ENCODE measurements at places on chromosomes 2 and 18.
A peak's percentile ranks its signal among the peaks of the same experiment; 100 is the strongest.

GRCh38 chr2:30484995-30485394 lies 37.9 kb downstream of the LCLAT1 start:
- DNase-seq, result no peak

- DNase-seq, result no peak
These were observed 276 bp downstream of the NFE2L2 start for GRCh38 chr2:177264209-177264692.

- DNase-seq, result no peak
These were observed 32.5 kb downstream of the WDR33 start for GRCh38 chr2:127778447-127778846.

- no peak for DNase-seq
These were observed 1.9 kb downstream of the YES1 start for GRCh38 chr18:809985-810642.

DNA sequence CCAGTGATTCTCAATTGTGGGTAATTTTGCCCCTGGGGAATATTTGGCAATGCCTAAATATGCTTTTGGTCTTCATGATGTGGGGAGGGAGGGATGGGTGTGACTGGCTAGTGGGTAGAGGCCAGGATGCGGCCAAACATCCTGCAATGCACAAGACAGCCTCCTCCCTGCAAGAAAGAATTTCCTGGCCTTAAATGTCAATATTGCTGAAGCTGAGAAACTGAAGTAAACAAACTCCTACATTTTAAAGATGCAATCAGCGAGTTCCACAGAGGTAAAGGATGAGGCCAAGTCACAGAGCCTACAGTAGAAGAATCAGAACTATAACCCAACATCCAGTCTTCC lies 272.9 kb upstream of the EPHA4 start:
- no peak for DNase-seq

- no peak for DNase-seq
These were observed 11.5 kb downstream of the GRB14 start for GRCh38 chr2:164609790-164610189.

DNA sequence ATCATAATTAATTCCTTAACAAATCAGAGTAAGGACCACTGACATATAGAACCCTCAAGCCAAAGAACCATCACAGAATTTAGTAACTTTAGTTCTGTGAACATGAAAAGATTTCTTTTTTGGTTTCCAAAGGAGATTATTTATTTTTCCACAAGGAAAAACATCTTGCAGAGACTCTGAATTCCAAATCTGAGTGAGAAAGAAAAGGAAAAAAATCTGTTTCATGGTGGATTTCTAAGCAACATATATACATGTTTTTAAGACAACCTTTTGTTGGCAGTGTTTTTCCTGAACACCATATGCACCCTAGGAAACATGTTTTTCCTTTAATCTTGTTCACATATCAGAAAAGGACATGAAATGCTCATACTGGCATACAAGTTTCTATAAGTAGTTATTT lies 149.8 kb downstream of the AGPS start:
- no peak for DNase-seq

- DNase-seq, result no peak
These were observed 9.1 kb upstream of the ARID5A start for GRCh38 chr2:96527286-96528005.

- DNase-seq, result peak; percentile 8
These were observed 156.7 kb downstream of the EVA1A start for GRCh38 chr2:75403991-75404428.

DNA sequence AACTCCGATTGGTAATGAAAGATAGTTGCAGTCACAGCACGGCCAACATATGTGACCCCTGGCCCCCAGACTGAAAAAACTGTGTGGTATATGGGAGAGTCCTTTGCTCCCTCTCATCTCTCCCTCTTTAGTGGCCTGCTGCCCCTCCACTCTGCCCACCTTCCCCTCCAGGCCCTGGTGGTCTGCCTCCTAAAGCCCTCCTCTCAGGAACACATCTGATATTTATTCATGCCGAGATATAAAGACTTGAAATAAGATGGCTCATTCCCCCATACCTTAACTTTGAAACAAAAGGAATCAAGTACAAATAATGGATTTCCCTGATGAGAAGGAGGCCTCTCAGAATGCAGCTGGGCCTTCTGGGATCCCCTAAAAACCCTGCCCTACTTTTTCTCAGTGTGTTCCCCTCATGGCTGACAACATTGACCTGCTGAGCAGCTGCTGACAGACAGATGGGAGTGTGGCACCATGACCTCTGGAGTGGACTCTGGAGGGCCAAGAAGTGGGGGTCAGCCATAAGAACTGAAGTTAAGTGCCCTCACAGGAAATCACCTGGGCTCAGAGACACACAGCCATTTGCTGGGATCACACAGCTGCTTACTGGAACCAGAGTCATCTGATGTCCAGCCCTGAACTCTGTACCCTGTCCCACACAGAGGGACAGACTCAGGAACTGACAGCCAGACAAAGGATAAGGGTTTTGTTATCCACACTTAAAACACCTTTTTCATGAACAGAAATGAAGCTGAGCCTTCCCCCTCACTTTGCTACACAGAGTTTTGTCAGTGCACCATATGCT lies 39.8 kb upstream of the ST8SIA3 start:
- no peak for DNase-seq

GRCh38 chr2:69796174-69796573 lies 33.3 kb upstream of the GMCL1 start:
- DNase-seq, result no peak

GRCh38 chr2:125652280-125652679 lies 1003.7 kb upstream of the GYPC start:
- DNase-seq, result no peak

DNA sequence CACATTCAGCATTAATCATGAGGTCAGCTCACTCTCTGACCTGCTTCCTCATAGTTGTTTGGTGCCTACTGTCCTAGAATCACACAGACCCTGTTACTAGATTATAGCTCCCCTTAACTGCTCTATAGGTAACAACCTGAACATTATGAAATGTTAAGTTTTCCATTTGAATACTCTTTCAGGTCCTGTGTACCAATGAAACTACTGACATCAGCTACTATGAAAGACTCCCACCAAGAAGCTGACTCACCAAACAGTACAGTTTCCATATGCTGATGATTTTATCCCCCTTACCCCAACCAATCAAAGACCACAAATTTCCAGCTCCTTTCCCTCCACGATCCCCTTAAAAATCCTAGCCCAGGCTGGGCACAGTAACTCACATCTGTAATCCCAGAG lies 56.3 kb downstream of the SRBD1 start:
- DNase-seq, result no peak

DNA sequence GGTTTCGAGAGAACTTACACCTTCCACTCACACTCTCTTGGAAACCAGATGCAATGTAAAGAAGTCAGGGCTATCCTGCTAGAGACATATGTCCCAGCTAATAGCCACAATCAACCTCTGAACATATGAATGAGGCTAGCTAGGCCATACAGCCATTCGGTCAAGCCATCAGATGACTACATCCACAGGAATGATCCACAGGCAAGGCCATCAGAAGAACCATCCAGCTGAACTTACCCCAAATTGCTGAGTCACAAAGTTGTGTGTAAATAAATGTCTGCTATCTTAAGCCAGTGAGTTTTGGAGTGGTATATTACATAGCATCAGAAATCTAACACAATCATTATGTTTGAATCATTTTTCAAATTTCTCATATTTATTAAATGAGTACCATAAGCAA lies 5.2 kb upstream of the SPAST start:
- DNase-seq, result no peak

- DNase-seq, result no peak
These were observed 45.2 kb upstream of the SCG2 start for GRCh38 chr2:223647258-223647952.

- DNase-seq, result peak; percentile 17
These were observed 24.2 kb upstream of the CASP8 start for GRCh38 chr2:201235860-201236811.

DNA sequence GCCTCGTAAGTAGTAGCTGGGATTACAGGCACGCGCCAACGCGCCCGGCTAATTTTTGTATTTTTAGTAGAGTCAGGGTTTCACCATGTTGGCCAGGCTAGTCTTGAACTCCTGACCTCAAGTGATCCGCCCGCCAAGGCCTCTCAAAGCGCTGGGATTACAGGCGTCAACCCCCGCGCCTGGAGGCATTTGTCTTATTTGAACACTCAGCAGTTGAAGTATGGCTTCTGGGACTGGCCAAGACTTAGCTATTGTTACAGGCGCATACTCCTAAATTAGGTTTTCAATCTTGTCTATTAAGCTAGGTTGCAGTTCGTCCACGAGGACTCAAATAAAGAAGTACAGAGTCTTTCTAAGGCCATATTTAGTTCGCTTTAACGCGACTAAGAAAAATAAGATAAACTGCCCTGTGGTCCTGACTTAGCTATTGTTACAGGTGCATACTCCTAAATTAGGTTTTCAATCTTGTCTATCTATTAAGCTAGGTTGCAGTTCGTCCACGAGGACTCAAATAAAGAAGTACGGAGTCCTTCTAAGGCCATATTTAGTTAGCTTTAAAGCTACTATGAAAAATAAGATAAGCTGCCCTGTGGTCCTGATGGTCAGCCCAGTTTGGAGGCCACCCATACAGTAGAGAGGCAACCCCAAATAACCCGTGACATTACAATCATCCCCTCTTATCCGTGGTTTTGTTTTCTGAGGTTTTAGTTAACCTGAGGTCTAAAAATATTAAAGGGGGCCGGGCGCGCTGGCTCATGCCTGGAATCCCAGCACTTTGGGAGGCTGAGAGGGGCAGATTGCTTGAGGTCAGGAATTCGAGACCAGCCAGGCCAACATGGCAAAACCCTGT lies 20.8 kb upstream of the MTA3 start:
- DNase-seq, result no peak

DNA sequence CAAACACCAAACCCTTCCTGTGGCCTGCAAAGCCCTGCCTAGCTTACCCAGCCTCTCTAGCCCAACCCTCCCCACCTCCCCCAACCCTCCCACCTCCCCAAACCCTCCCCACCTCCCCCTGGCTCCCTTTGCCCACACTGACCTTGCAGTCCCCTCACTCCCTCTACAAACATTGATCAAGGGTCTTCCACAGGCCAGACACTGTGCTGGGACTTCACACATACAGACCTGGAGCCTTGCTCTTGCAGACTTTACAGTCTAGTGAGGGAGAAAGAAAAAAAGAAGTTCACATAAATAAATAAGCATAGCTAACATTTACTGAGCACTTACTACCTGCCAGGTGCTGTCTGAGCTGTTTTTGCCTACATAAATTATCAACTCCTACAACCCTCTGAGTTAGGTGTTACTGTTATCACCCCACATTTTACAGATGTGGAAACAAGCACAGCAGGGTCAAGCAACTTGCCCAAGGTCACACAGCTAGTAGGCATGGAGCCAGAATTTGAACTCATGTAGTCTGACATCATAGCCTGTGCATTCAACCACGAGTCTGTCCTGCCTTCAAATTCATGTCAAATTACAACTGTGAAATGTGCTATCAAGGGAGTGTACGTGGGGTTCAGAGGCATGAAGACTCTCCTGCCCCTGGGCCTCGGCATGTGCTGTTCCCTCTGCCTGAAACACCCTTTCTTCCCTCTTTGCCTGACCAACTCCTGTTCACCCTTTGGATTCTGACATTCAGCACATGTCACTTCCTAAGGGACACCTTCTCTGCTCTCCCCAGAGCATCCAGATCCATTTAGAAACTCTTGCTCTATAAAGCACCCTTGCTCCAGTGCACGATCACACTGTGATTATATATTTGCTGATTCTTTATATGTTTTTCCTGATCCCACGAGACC lies 209.9 kb downstream of the TNS1 start:
- no peak for DNase-seq

GRCh38 chr2:12180031-12180430 lies 433.6 kb downstream of the LPIN1 start:
- no peak for DNase-seq

GRCh38 chr2:216549926-216550690 lies 51.5 kb downstream of the RPL37A start:
- no peak for DNase-seq

DNA sequence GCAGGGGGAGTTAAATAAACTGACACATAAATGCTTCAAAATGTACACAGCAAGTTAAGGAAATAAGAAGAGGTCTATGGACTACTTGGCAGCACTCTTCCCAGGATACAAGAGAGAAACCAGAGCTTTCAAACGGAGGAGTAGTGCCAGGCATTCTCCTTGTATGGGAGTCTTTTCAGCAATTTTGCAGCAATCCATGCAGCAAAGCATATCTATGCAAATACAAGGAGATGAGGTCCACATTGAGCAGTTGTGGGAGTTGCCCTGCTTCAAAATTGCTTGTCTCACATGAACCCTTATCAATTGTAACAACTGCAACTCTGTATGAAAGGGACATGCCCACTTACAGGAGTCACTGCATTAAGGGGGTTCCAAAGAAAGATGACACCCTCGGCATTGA lies 37.8 kb downstream of the SCN9A start:
- no peak for DNase-seq

DNA sequence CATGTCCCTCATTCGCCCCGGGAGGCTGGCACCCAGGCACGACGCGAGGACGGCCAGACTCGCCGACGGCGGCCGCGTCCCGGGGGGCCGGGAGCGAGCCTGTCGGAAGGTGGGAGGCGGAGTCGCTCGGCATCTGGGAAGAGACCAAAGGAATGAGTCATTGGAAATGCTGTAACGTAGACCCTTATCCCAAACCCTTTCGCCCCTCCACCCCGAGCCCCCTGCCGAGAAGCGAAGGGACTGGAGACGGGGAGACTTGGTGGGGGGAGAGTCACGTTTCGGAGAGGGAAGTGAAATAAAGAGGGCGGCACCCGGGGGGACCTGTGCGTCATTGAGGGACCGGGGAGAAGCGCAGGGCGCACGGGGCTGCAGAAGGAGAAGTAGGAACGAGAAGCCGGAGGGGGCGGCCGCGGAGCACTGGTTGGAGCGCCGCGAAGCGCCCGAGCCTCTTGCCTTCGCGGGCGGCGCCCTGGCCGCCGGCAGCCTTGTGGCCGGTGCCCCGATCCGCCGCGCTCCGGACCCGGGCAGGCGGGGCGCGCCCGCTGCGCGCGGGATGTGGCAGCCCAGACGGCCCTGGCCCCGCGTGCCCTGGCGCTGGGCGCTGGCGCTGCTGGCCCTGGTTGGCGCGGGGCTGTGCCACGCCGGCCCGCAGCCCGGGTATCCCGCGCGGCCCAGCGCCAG lies at the start of gene EMILIN2:
Gene EMILIN2, plus strand, starts transcription at position 371 of the 681 bp plus-strand sequence. Its CDS starts 183 bp downstream, at position 554.
- DNase-seq, result no peak

- peak; percentile 87 for DNase-seq
These were observed 31.8 kb downstream of the KLF7 start for GRCh38 chr2:207133820-207134519.

DNA sequence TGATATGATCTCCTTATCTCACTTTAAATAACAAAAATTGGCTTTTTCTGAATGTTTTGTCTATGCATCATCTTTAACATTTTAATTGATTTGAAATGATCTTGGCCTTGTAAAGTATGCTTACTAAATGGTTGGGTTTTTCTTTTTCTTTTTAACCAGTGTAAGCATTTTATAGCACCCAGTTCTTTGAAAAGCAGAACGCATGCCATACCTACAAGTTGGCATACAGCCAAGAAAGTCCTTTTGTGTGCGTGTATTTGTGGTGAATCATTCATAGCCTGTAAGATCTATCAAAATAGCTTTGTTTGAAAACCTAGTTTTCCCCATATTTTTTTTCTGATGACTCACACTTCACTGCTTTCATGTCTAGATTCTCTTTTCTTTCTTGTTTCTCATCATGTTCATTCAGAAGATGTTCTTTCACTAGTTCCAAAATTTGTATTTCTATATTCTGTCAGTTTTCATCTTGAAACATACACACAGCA lies 4.1 kb upstream of the VRK2 start:
- peak; percentile 83 for DNase-seq
